ENCODE measurements at places on chromosomes 2 and 18. TPM values are rescaled to one million over a fixed set of nuclear protein-coding genes. Genes with fewer than 3 reads are reported as not detected.

Gene LRRC30
- not detected for total RNA-seq

Gene TMEM178A
- not detected for total RNA-seq

Gene MC5R
- not detected for total RNA-seq

Gene DYSF
- total RNA-seq, result 0.58 TPM

Gene GALNT13
- 0.18 TPM for total RNA-seq

Gene IMPACT
- 22.9 TPM for total RNA-seq

Gene UGT1A4
- total RNA-seq, result not detected

Gene ZDBF2
- total RNA-seq, result 4.4 TPM

Gene RTP5
- total RNA-seq, result not detected

Gene HRH4
- not detected for total RNA-seq

Gene SLC38A11
- not detected for total RNA-seq

Gene DSEL
- 16.7 TPM for total RNA-seq

Gene CFAP65
- not detected for total RNA-seq

Gene VSNL1
- total RNA-seq, result not detected

Gene CLEC4F
- total RNA-seq, result not detected

Gene ASB18
- not detected for total RNA-seq

Gene GLI2
- total RNA-seq, result 4.9 TPM

Gene ALLC
- not detected for total RNA-seq

Gene STK36
- total RNA-seq, result 45.3 TPM

Gene RPIA
- total RNA-seq, result 2.0 TPM

Gene C2orf69
- total RNA-seq, result 11.2 TPM

Gene LIPG
- 2.9 TPM for total RNA-seq

Gene FNDC4
- 31.9 TPM for total RNA-seq

Gene POTEI
- not detected for total RNA-seq

Gene ITGA4
- total RNA-seq, result 126 TPM

Gene GALR1
- not detected for total RNA-seq

Gene SFT2D3
- 4.0 TPM for total RNA-seq

Gene CNTNAP5
- total RNA-seq, result not detected

Gene CCDC85A
- total RNA-seq, result 1.6 TPM

Gene SULT1C2
- not detected for total RNA-seq

Gene RNF144A
- total RNA-seq, result 8.5 TPM
